ENCODE measurements at places on chromosomes 13 and 19.

DNA sequence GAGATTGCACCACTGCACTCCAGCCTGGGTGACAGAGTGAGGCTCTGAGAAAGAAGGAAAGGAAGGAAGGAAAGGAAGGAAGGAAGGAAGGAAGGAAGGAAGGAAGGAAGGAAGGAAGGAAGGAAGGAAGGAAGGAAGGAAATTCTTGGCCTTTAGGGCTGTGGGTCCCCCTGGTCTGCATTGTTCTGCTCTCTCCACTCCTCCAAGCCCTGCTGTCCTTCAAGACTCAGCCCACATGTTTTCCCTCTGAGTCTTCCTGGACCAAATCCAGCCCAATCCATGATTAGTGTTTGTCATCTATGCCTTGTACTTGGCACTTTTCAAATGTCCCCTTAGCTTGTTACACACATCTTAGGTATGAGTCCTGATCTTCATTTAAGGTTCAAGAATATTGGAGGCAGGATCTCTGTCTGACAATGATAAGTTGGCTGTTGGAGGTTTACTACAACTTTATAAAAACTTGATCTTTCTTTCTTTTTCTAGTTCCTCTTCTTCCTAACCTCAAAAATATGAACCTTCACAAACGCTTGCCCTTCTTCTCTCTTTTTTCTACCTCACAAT is 48.8 kb upstream of the INTS6 start:
- no peak for DNase-seq

DNA sequence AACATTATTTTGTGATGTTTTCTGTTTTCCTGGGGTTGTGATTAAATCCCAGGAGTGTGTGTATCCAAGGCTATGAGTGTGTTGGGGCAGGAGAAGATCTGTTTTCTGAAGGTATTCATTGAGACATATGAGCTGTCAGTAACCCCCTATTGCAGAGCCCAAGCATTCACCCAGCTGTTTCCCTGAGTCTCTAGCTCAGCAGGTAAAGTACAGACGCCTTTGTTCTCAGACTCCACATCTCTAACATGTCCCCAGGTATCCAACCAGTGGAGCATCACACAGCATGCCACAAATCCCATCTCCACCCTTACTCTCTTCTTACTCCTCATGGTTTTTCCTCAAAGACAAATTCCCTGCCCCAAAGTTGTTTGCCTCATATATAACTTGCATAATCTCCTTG is 213.6 kb downstream of the PCDH20 start:
- no peak for DNase-seq

DNA sequence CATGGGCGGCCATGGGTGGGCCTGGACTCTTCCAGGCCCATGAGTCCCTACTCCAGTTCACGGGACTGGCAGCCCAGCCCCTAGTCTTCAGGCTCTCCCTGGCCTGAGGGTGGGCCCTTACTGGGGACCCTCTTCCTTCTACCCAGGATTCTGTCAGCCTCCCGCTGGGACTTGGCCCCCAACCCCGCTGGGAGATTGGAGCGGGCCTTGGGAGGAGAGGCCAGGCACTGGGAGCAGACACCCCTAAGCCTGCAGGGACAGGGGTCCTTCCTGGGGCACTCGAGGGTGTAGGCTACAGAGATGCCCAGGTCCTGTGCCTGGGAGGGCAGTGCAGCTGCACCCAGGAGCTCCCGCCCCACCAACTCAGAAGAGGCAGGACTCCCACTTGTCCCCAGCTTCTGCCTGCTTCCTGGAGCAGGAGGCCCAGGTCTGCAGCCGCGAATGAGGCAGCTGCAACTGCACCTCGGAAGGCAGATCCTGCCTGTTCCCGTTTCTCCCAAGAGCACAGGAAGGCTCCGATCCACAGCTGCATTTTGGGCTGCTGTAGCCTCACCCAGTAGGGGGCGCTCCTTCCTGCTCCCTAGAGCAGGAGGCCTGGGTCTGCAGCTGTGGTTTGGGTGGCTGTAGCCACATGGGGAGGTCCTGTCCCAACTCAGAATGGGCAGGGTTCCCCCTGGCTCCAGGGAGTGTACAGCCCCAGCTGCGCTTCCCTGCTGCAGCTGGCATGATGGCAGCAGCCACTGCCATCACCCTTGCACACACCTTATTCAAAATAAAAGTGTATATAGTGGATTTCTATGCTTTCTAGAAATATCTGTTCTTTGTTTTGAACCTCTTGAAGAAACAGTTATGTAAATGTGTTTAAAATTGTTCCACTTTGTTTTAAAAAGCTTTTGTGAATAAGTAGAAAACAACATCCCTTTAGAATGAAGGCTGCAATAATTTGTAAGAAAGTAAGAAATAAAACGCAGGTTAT is 46.8 kb downstream of the TEX26 start:
- DNase-seq = no peak

DNA sequence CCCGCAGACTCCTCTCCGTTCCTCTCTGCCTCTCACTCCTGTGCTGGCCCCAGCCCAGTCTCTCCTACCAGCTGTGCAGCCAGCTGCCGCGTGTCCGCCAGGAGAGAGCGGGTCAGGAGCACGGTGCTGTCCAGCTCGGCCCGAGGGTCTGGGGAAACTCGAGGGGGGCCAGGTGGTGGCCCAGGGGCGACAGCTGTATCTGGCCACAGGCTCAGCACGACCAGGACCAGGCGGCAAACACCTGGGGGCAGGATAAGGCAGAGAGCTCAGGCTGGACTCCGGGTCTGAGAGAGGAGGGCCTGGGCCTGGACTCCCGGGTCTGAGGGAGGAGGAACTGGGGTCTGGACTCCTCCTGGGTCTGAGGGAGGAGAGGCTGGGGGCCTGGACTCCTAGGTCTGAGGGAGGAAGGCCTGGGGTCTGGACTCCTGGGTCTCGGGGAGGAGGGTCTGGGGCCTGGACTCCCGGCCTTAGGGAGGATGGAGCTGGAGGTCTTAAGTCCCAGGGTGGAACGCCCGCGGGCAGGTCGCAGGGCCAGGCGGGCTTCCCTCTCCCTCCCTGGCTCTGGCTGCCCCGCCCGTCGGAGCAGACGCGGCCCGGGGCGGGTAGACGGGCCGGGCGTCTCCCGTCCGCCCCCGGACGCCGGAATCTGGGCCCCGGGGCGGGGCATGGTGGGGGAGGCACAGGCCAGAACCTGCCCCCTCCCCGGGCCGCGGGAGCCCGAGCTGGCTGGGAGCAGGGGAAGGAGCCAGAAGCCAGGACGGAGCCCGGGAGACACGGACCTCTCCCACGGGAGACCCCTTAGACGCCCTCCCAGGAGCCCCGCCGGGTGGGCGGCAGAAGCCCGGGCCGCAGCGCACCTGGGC is 1.3 kb downstream of the IL11 start:
- no peak for DNase-seq

DNA sequence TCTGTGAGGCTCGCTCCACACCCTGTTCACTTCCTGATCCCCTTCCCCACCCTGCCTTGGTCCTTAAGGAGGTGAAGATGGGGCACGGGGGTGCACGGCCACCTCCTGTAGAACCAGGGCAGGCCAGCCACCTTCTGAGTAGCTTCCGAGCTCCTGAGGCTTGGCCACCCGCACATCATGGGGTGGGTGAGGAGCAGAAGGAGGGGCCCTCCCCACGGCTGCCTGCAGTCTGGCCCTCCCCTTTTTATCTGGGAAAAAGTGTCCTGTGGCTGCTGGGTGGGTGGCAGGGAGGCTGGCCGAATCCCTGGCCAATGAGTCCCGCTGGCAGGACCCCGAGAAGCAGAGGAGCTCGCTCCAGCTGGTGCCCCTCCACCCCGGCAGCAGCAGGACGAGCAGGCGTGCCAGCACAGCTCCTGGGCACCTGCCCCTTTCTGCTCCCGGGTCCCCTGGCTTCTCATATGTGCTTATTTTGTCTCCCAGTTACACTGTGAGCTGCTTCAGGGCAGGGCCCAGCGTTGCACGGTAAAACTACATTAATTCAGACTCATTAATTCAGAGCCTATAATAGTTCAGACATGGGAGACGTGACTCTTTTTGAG is 135.0 kb downstream of the KDM4B start:
- DNase-seq = no peak

GRCh38 chr13:32035716-32036115 is 4.1 kb downstream of the FRY start:
- DNase-seq = no peak

DNA sequence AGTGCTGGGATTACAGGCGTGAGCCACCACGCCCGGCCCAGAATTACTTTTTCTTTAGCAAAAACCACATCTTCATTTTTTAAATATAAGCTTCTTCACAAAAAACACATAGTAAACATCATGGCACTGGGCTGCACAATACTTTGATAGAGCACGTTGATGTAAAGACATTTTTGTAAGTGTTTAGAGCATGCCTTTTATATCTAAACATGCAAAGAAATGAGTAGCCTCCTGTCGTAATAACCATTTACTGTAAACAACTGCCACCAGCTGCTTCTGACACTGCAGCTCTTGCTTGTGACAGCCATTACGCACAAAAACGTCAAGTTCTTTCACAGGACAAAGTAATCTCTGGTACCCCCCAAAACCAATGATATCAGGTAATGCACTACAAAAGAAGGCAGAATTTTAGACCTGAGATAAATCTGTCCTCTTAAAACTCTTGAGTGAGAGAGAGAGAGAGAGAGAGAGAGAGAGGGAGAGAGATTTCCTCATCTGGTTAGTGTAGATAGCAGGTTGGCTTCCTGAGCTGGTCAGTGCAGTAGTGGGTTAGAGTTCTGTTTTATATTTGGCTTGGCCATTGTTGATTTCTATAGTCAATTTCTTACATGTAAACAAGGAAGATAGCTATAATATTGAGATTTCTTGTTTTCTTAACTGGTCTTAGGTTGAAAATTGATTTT is 6.7 kb upstream of the ZNF548 start:
- DNase-seq = no peak
